ENCODE measurements at places on chromosomes 6 and 20. TPM values are rescaled to one million over a fixed set of nuclear protein-coding genes. Genes with fewer than 3 reads are reported as not detected.

DNA sequence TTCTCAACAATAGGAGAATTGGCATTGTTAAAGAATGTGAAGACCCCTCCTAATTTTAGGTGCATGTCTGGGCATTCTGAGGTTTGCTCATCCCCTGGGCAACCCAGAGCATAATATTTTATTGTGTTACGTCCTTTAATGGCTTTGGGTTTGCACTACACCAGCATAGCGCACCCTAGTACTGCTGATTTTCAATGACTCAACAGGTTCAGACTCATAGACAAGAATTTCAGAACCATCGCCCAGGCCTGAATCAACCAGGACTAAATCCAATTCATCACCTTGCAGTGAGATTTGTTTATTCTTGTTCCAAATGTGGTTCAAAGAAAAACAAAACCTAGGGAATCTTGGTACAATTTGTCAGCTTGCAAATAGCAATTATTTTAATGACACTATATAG, 137.8 kb upstream of the PHACTR1 start:
- peaks cover 39% of the 10 kb centered on the region for H3K4me1 ChIP-seq
- DNase-seq: peak; percentile 87
- no peaks in the 10 kb centered on the region for H3K27me3 ChIP-seq
- H3K36me3 ChIP-seq: no peaks in the 10 kb centered on the region

DNA sequence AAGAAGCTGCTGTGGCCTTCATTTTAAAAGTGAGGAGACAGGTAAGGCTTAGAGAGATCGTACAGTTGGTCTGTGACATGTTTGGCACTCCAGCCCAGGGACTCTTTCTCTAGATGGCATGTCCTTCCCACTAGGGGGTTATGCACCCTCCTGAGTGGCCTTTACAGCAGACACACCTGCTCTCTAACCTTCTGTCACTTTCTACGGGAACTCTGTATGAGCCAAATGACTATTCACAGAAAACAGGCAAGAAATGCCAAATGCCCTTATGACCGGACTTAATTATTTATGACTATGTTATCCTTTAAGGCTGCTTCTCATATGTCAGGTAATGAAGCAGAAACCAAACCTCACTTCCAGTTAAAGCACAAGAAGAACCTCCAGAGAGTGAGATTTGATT, 91.2 kb downstream of the MAP3K5 start:
- no peaks in the 10 kb centered on the region for H3K4me1 ChIP-seq
- no peak for DNase-seq
- no peaks in the 10 kb centered on the region for H3K27me3 ChIP-seq
- H3K27ac ChIP-seq: no peak overlapping the region
- no peak overlapping the region for H3K4me3 ChIP-seq

GRCh38 chr6:14943116-14943515, 302.8 kb upstream of the JARID2 start:
- no peaks in the 10 kb centered on the region for H3K27me3 ChIP-seq
- H3K4me3 ChIP-seq: no peak overlapping the region
- no peak overlapping the region for H3K27ac ChIP-seq

DNA sequence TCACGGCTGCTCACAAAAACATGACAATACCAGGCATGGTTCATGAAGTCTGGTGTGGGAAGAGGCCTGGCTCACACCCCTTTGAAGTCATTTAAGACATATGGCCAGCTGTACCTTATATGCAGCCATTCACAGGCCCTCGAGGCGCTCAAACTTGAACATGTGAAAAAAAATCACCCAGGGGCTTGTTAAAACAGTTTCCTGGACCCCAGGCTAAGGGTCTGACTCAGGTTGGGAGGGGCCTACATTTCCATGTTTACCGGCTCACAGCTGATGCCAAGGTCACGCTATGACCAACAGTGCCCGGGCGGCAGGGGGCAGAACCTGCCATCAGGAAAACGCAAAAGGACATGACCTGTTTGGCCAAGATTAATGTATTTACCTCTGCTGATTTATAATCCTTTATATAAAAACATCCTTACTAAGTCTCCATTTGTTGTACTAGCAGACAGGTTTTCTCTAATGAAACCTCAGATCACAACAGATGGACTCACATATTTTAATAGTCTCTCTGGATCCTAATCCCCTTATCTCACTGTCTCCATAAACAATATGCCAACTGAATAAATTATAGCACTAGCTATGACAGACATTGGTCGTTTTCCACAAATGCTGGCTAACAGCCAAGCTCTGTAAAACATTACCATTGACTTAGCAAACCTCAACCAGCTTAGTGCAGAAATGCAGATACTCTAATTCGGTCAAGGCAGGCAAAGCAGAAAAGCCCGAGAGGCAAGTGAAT, 19.9 kb downstream of the EZR start:
- H3K27me3 ChIP-seq: no peaks in the 10 kb centered on the region
- H3K36me3 ChIP-seq: no peaks in the 10 kb centered on the region
- DNase-seq: peak; percentile 25
- H3K4me3 ChIP-seq: no peak overlapping the region
- H3K4me1 ChIP-seq: peaks cover 24% of the 10 kb centered on the region
- H3K27ac ChIP-seq: no peak overlapping the region

The PGC gene
- not detected for polyA plus RNA-seq

The VGLL2 gene
- not detected for polyA plus RNA-seq

The TAGAP gene
- polyA plus RNA-seq: not detected

GRCh38 chr6:13203145-13203544, 125.2 kb downstream of the TBC1D7 start:
- H3K27ac ChIP-seq: no peak overlapping the region
- no peaks in the 10 kb centered on the region for H3K4me1 ChIP-seq
- no peak for DNase-seq
- H3K27me3 ChIP-seq: no peaks in the 10 kb centered on the region

GRCh38 chr6:10630178-10630577, 64.2 kb downstream of the C6orf52 start:
- H3K27me3 ChIP-seq: no peaks in the 10 kb centered on the region
- no peaks in the 10 kb centered on the region for H3K4me1 ChIP-seq
- H3K4me3 ChIP-seq: no peak overlapping the region
- H3K36me3 ChIP-seq: no peaks in the 10 kb centered on the region

GRCh38 chr6:11270030-11271027, 37.9 kb upstream of the NEDD9 start:
- no peaks in the 10 kb centered on the region for H3K4me1 ChIP-seq
- no peaks in the 10 kb centered on the region for H3K27me3 ChIP-seq
- H3K4me3 ChIP-seq: no peak overlapping the region
- H3K36me3 ChIP-seq: no peaks in the 10 kb centered on the region
- DNase-seq: no peak

GRCh38 chr20:7723284-7723683, 217.0 kb downstream of the HAO1 start:
- no peaks in the 10 kb centered on the region for H3K27me3 ChIP-seq
- peak overlapping the region; percentile 19 for H3K27ac ChIP-seq
- H3K4me3 ChIP-seq: no peak overlapping the region
- peaks cover 13% of the 10 kb centered on the region for H3K4me1 ChIP-seq

DNA sequence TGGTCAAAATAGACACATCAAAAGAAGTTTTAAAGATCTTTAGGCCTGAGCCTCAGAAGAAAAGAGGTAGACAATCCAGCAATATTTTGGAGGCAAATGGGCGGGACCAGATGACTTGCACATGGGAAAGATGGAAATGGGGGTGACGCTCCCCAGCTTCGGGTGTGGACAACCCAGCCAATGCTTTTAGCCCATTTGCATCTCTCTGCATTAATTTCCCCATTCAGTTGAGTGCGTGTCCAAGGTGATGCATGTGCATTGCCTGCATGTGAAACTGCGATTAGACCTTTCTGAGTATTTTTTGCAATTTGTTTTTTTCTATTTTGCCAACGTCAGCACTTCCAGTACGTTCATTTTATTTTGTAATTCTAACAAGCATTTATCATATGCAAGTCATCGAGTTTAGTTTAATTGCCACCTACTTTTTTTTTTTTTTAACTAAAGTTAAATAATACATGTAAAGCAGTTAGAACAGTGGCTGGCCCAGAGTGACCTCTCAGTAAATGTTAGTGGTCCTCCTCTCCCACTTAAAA, 24.2 kb downstream of the PDRG1 start:
- no peak for DNase-seq
- no peak overlapping the region for H3K27ac ChIP-seq
- no peaks in the 10 kb centered on the region for H3K36me3 ChIP-seq
- H3K27me3 ChIP-seq: peaks cover 33% of the 10 kb centered on the region
- no peaks in the 10 kb centered on the region for H3K4me1 ChIP-seq

The SFTA2 gene
- polyA plus RNA-seq: not detected
